ENCODE measurements at places on chromosomes 7 and 10.

DNA sequence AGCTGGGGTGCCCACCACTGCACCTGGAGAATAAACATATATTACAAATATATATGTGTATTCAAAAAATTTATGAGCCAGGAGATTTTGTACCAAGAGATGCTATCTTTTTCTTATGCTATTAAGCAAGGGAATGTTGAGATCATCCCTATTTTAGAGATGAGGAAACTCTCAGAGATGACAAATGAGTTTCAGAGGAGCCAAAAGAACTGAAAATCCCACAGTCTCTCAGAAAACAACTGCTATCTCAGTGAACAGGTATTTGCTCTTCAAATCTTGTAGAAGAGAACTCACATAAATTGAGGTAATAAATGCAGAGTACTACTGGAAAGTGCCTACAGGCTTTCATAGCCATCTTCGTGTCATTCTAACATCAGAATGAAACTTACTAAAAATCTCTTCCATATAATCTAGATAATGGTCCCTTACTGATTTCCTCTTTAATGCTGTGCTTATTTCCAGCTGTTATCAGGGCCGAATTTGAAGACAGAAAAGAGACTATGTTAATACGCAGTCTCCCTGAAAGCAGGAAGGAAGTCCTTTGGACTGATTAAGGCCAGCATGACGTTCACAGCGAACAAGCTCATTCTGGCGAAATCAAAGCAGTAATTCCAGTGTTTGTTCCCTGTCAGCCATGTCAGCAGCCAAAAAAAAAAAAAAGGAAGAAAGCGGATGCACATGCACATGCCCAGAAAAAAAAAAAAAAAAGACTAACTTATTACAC, 29.4 kb upstream of the ANAPC16 start:
- no peak for DNase-seq

- no peak for DNase-seq
Measured at GRCh38 chr10:69558559-69558958, 14.7 kb downstream of the NEUROG3 start.

GRCh38 chr7:74093671-74094223, 10.1 kb downstream of the LIMK1 start:
- peak; percentile 35 for DNase-seq

- DNase-seq = no peak
Measured at GRCh38 chr7:43847496-43847895, 21.8 kb downstream of the MRPS24 start.

GRCh38 chr7:74474271-74474865, 20.7 kb downstream of the GTF2IRD1 start:
- DNase-seq = no peak

DNA sequence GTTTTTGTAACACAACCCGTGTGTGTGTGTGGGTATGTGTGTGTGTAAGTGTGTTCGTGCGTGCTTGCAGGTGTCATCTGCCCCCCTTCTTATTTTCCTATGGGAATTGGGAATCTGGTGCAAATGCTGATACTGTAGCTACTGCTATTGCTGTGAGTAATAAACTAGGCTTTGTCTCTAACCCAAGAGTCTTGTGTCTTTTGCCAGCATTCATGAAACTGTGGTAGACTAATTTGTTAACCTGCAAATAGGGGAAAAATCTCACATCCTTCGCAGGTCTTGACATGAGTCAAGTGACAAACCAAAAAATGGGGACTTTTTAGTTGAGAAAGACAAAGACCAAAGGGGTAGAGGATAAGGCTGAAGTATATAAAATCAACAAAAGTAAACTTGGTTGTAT, 57.9 kb upstream of the FAM133B start:
- no peak for DNase-seq

- DNase-seq = peak; percentile 92
Measured at GRCh38 chr7:142749218-142749993, at the start of gene PRSS1. TSS of gene PRSS1 (plus strand) at chr7:142749472. CDS start at chr7:142749485, 13 bp downstream.

Data from DMS79 (cell line).